Urinary bladder (tissue), 4 donors: ENCODE measurements at places on chromosomes 5 and 9. TPM values are rescaled to one million over a fixed set of nuclear protein-coding genes. Genes with fewer than 3 reads are reported as not detected.

GRCh38 chr9:132283165-132283564 lies 71.6 kb downstream of the SETX start:
- DNase-seq = no peak

NPDC1 gene
- 17.9 TPM for total RNA-seq

WDR38 gene
- total RNA-seq = not detected

SMIM23 gene
- total RNA-seq = not detected

SH3GL2 gene
- 4.5 TPM for total RNA-seq

DNA sequence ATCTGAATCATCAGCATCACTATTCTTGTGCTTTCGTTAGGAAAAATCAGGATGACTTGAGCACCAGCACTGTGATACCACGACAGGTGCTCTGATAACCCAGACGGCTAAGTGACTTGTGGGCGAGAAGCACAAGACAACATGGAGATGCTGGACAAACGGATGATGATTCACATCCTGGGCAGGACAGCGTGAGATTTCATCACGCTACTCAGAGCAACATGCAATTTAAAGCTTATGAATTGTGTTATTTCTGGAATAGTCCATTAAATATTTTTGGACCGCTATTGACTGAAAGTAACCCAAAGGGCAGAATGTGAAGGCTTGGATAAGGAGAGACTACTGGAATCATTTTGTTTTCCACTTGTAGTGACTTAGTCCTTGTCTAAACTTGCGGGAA lies 114.8 kb upstream of the DAPK1 start:
- DNase-seq = no peak

- DNase-seq = no peak
Observed at GRCh38 chr5:181008136-181008535, 19.5 kb downstream of the BTNL3 start.

DNA sequence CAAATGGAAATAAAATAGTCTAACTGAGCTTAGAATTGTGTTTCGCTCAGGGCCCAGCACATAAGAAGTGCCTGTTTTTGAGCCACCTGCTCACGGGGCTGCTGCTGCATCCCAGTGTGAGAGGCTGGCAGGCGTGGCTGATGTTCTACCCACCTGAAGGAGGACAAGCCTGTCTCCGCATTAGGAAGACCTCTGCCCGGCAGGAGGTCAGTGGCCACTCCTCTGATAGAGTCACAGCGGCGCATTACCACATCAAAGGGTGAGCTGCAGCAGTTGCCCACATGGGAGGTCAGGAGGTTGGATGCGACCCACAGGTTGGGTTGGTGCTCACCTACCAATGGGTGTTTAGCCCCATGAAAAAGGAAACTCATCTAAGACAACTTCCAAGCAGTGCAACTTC lies 3.7 kb upstream of the SLC6A7 start:
- no peak for DNase-seq

EQTN gene
- total RNA-seq = 0.74 TPM

GFPT2 gene
- total RNA-seq = 14.9 TPM

GRCh38 chr9:81906671-81907070 lies 21.6 kb upstream of the SPATA31D4 start:
- no peak for DNase-seq

FREM1 gene
- 53.2 TPM for total RNA-seq

GRCh38 chr9:81146241-81146640 lies 543.1 kb downstream of the TLE1 start:
- no peak for DNase-seq

PCDHAC2 gene
- 3.0 TPM for total RNA-seq

MTAP gene
- 35.3 TPM for total RNA-seq

- no peak for DNase-seq
Observed at GRCh38 chr9:129803676-129804060, 684 bp downstream of the TOR1B start.

GRCh38 chr5:147339313-147339712 lies 104.5 kb downstream of the STK32A start:
- no peak for DNase-seq

CKMT2 gene
- total RNA-seq = 6.9 TPM

SPEF2 gene
- 30.0 TPM for total RNA-seq

DNA sequence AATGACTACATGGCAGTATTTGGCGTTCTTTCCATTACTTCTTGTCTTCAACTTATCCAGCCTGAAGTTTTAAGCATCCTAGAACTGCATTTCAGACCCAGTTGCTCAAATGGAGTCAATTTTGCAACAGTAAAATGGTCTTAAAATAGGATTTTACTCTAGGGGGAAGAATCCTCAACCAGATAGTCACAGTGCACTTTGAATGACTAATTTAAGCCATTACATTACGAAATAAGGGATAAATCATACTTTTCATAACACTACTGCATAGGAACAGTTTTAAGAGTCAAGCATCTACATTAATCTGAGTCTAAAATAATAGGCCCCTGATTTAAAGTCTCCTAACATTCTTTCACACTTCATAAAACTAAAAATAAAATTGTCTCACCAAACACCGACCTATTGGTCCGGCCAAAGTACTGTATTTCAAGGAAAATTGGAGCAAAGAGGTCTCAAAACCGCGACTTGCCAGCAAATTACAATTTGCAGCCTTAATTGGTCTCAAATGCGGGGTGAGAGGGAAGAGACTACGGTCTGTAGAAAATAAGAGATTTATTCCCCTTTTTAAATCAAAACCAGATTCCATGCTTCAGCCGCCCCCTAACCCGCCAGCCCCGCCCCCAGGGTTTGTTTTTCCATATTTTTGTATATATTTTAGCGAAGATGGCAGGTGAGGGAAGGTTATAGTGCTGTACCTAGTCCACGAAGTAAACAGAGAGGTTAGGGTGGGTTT lies 1.2 kb upstream of the SMARCA2 start:
- no peak for DNase-seq

GRCh38 chr9:22031655-22032411 lies 22.7 kb upstream of the CDKN2B start:
- no peak for DNase-seq

DNA sequence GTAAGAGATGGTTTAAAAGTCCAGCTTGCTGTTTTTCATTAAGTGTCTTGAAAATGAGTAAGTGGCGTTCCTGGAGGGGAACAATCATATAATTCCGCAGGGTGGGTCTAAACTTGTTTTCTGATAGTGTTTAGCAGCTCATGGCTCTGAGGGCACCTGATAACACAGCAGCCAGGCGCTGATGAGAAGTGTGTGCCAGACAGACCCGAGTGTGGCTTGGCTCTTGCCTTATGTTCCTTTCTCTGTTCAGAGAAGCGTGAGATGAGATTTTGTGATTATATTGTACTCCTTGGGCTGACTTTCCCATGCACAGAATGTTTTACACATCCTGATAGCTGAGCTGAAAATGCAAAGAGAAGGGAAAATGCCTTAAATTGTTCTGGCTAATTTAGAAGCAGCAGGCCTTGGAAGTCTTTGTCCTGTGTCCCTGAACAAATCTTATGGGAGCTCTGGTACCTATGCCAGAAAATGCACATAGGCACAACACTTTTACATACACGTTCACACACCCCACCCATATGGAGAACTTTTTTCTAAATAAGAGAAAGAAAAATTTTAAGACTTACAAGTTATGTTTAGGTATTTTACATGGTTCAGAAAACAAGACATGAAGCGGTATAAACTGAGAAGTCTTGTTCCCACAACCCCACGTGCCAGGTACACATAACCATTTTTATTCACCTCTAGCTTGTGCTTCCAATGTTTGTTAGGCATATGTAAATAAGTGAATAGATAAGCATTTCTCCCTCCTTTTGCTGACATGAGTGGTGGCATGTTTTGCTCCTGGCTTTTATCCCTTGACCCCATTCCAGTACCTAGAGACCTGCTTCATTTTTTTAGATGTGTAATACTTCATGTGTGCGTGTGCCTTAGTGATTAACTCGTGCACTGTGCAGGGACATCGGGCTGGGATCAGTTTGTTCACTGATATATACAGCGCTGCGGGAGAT lies 152.2 kb upstream of the OTULINL start:
- no peak for DNase-seq

ARHGEF39 gene
- total RNA-seq = 4.7 TPM

PCDHGB2 gene
- 7.9 TPM for total RNA-seq
